ENCODE measurements at places on chromosomes 3 and 15. TPM values are rescaled to one million over a fixed set of nuclear protein-coding genes. Genes with fewer than 3 reads are reported as not detected.

DNA sequence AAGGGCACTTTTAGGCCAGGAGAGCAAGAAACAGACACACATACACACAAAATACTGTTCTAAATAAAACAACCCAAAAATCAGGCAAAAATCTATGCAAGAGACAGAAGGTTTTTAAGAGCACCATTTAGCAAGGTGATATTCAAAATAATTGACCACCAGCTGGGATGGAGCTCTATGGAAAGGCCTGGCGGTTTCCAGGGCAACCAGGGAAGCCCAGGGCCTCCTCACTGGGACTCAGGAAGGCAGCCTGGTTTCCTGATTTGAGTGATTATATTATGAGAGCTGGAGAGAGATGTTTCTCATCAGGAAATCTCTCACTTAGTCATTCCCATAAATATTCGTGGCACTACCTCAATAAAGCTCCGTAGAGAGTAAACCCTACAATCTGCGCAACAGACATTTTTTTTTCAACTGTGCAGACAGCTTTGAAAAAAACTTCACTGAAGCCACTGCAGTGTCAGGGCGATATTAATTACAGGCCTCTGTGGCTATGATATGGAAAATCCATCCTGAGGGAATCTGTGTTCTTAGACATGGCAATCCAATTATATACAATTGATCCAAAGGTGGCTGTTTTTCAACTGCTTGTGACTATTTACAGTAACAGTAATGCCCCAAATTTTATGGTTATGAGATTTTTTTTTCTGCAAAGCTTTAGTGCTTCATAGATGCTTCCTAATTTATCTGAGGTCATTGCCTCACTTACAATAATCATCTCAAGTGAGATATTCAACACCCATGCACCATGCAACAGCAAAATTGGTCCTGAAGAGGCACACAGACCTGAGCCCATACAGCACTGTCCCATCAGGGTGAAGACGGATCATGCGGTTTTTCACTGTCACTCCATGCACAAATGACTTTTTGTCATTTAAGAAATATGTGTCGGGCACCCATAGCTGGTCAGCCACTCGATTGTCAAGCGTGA, 152.1 kb downstream of the GABRB3 start:
- no peak for DNase-seq

- DNase-seq = no peak
Measured at GRCh38 chr3:84136425-84136824, 822.4 kb upstream of the CADM2 start.

DNA sequence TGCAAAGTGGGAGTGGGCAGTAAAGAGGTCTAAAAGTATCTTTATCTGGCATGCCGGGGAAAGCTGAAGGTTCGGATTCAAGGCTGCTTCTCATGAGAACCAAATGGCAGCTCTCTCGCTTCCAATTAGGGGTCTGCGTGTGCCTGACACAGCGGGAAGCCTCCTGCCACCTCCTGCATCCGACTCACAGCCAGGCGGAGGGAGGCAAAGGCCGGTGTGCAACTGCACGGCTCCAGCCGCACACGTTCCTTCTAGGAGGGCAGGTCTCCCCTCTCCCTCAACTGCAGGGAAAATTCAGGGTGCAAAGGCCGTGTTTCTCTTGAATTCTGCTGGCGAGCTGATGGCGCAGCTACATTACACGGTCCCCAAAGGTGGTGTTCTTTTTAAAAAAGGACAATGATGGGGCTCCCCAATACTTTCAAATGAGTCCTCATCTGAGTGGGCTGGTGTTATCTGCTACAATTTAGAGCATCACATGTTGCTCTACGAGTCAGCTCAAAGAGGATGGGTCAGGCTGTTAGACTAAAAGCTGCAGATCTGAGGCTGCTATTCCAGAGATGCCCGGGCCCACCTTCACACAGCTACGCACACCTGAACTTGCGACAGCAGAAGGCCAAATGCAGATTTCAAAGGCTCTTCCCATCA, 226.6 kb downstream of the ADAMTS17 start:
- no peak for DNase-seq

GRCh38 chr3:11575677-11576076, 68.0 kb downstream of the VGLL4 start:
- DNase-seq = no peak

DNA sequence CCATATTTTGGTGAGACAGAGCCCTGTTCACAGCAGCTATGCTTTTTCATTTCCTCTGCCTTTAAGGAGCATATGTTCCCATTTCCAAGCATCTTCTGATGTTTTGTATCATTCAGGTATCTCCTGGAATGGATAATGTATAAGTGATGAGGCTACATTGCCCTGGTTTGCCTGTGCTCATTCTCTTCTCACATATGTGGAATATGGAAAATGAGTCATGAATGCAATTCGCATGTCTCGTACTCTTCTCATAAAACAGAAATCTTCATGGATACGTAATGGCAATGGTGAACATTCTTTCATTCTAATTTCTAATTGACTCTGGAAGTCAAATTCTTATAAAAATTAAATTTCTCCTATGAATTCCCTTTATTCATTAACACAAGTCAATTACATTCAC, 143.1 kb downstream of the CDIN1 start:
- DNase-seq = no peak

GRCh38 chr3:42728056-42728455, 25.5 kb upstream of the HHATL start:
- no peak for DNase-seq

- DNase-seq = no peak
Measured at GRCh38 chr15:81014446-81015093, 13.8 kb downstream of the TLNRD1 start.

- DNase-seq = no peak
Measured at GRCh38 chr3:197720694-197721093, 16.0 kb downstream of the RUBCN start.

GRCh38 chr15:78167227-78167888, 18.2 kb downstream of the IDH3A start:
- no peak for DNase-seq

DNA sequence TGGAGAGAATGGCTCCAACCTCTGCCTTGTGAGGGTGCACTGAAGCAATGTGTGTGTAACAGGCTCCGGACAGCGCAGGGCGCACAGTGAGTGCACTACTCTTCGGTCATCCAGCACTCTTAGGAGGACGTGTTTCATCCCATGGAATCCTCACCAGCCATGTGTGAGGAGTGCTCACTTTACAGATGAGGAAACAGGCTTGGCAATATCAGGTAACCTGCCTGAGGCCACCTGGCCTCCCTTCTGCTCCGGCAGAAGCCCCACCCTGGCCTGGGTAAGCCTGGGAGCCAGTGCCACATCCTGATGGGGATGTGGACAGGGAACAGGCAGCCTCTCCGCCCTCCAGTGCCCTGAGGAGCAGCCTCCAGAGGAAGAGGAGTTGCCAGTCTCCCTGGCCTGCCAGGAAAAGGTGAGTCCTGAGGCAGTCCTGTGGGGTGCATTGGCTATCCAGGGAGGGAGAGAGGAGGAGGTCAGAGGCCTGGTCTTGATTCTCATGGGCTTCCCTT, 39.4 kb upstream of the LIMD1 start:
- DNase-seq = no peak

- DNase-seq = no peak
Measured at GRCh38 chr15:96974761-96975160, 644.3 kb downstream of the NR2F2 start.

- no peak for DNase-seq
Measured at GRCh38 chr15:50049871-50050270, 69.2 kb downstream of the ATP8B4 start.

DNA sequence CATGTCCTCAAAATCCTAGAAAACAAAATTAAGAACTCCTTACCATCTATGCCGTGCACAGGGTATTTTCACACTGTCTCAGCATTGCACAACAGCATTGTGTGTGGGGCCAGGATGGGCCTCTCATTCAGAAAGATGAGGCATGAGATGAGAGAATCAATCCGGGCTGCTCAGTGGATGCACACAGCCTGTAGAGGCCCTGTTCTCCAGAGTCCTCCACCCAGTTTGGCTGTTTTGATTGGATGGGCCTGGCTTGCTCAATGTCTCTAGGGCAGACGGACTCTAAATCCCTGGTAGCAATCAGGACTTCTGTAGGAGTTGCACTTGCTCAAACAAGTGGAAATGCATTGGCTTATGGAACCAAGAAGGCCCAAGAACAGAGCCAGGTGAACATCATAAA, 20.2 kb upstream of the CPNE9 start:
- DNase-seq = no peak

DNA sequence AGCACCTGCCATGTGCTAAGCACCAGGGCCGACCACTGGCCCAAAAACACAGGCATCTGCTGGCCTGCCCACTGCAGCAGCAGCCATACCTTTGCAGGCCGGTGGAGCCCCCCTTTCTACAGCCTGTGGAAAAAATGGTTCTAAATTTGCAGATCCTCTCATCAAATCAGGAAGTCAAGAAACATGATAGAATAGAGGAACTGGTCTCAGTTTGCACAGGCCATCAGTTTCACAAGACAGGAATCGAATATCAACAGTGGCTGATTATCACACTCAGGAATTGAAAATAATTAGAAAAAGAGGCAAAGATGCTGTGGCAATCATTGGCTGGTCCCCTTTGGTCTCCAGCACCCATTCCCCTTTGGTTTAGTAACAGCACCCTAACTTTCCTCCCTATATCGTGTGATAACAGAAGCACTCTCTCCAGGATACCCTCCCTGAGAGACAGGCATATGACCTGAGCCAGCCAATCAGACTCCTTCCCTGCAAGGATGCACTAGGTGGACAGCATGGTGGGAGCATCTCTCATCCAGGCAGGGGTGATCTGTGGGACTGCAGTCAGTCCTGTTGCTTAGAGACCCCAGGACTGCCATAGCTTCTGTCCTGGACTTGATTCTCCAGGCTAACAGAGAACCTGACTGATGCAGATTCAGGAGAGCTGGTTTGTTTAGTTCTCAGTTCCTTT, 3.5 kb upstream of the PAK6 start:
- no peak for DNase-seq

- DNase-seq = no peak
Measured at GRCh38 chr3:189966843-189967242, 153.9 kb downstream of the P3H2 start.

GRCh38 chr3:133821767-133822638, 16.4 kb downstream of the SRPRB start:
- DNase-seq = no peak

GRCh38 chr15:59896663-59897074, 107.4 kb upstream of the FOXB1 start:
- no peak for DNase-seq

- DNase-seq = no peak
Measured at GRCh38 chr3:38019658-38020341, 9.6 kb downstream of the PLCD1 start.

- DNase-seq = no peak
Measured at GRCh38 chr15:66822114-66822513, 120.1 kb downstream of the SMAD6 start.

GRCh38 chr15:51227940-51228732, 110.3 kb downstream of the CYP19A1 start:
- DNase-seq = no peak

GRCh38 chr3:183254487-183255347, 1.7 kb downstream of the B3GNT5 start:
- no peak for DNase-seq

DNA sequence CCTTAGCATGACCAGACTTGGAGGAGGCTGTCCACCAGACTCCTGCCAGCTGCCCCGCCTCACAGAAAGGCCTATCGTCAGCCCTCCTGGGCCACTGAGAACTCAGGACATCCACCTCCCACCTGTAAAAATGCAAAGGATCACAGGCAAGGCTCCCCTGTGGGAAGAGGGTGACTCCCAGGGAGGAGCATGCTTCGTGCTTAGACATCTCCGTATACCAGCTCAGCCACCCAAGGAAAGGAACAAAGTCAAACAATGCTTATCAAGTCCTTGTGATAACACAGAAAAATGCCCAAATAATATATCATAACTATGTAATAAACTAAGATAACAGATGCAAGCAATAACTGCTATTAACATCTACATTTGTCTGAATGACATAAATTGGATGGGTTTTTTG, 4.2 kb downstream of the RMDN3 start:
- no peak for DNase-seq

DNA sequence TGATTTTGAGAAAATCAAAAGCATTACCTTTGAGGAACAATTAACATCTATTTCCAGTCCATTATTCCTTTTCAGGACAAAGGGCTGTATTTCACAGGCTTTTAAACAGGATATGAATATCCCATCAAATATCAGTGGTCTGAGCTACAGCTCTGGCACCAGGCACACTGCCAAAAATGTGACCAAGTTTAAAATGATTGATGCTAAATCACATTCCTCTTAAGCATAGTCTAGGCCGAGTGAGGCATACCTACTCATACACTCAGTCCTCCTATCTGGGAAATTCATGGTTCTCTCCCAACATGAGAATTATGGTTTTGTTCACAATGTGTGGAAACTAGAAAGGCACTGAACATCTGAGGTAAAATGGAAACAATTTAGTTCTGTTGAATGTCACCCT, 683.5 kb downstream of the TUSC7 start:
- no peak for DNase-seq

The SCN5A gene
- 3.1 TPM for total RNA-seq

The RTP3 gene
- not detected for total RNA-seq

The CD86 gene
- total RNA-seq = 6.1 TPM

The LRTM1 gene
- total RNA-seq = 13.4 TPM

The ZNF717 gene
- total RNA-seq = 35.3 TPM

The MUC13 gene
- total RNA-seq = not detected

The IGDCC3 gene
- 1.4 TPM for total RNA-seq

The CEMIP gene
- total RNA-seq = 1.3 TPM

The GOLGA8S gene
- total RNA-seq = 0.21 TPM

The DISP2 gene
- total RNA-seq = 0.63 TPM

The NUTM1 gene
- total RNA-seq = not detected

Data from urinary bladder (tissue), 4 donors.